ENCODE measurements at places on chromosomes 16 and 17.

DNA sequence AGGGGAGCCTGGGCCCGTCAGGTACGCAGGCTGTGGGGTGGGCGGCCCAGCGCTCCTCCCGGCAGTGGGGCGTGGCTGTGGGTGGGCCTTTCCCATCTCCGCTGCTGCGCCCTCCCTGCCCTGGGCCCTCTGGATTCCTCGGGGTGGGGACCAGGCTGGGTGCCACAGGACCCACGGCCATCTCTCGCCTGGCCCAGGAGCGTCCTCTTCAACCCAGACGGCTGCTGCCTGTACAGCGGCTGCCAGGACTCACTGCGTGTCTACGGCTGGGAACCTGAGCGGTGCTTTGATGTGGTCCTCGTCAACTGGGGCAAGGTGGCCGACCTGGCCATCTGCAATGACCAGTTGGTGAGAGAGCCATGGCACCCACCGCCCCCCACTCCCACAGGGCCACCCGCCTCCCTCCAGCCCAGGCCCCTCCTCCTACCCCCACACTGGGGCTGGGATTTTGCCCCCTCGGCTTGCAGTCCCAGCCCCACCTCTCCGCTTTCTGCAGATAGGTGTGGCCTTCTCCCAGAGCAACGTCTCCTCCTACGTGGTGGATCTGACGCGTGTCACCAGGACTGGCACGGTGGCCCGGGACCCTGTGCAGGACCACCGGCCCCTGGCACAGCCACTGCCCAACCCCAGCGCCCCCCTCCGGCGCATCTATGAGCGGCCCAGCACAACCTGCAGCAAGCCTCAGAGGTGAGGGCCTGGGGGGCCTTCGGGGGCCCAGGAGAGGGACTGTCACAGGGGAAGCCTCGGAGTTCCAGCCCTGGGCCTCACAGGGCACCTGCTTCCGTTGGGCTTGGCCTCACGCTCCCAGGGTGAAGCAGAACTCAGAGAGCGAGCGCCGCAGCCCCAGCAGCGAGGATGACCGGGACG lies 17.2 kb downstream of the KATNB1 start:
- peak; percentile 7 for DNase-seq

DNA sequence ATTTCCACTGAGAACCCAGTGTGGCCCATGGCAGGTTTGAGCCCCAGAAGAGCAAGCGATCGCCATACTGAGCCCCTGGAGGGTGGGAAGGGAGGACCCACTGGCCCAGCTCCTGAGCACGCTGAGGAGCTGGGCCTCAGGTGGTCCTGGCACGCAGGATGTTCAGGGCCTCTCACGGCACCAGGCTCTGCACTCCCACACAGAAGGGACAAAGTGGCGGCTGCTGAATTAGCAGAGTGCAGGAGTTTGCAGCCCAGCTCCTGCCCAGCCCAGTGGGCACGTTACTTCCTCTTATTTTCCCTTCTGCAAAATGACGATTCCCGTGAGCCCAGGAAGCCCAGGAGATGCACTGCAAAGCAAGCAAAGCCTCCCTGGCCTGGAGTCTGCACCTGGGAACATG lies 42.3 kb upstream of the MTSS2 start:
- no peak for DNase-seq

- DNase-seq, result no peak
Observed at GRCh38 chr17:40072735-40073346, 10.1 kb downstream of the THRA start.

- DNase-seq, result no peak
Observed at GRCh38 chr17:32490101-32490482, 3.3 kb downstream of the CDK5R1 start.

GRCh38 chr16:65959983-65960382 lies 406.5 kb upstream of the CDH5 start:
- DNase-seq, result no peak

DNA sequence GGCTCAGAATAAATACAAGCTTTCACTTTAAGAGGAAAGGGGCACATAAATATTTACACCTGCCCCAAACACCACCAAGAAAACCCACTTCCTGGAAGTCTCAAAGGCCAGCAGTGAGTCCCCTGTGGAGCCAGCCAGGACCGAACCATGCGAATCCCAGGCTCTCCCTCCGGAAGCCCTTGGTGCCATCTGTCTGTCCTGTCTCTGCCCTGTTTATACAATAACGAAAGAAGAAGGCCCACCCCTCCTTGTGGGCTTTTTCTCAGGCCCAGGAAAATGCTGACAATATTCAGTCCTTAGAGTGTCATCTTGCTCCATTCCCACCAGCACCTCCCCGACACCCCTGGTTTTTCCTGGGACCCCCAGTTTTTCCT lies 3.6 kb upstream of the SLC6A4 start:
- no peak for DNase-seq

- DNase-seq, result no peak
Observed at GRCh38 chr17:63116967-63117830, 151.2 kb downstream of the TANC2 start.

DNA sequence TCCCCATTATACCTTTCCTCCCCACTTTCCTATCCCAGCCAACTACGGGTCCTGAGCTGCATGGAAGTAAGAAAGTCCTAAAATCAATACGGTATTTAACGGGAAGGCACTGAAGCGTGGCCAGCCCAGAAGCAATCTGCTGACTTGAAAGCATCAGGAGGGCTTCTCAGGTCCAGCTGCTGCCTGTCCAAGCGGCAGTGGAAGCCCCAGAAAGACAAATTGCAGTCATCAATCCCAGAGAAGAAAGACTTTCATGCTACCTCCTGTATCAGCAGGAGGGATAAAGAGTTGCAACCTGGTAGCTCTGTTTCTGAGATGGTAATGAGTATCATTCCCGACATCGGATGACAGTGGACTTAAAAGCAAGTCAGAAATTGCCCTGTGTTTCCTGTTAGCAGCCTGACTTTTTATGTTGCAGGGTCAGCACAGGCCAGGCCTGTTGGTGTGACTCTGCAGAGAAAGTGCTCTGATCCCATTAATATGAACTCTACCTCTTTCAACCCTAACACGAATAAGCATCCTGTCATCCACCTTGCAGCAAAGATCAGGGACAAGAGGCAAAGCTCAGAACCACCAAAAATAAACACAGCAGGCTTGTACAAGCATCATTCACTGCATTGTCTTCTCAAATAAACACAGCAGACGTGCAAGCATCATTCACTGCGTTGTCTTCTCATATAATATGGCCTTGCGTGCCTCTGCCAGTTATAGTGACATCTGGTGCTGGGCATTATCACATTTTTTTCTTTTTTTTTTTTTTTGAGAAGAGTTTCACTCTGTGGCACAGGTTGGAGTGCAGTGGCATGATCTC lies 358.6 kb upstream of the CDH11 start:
- DNase-seq, result no peak

DNA sequence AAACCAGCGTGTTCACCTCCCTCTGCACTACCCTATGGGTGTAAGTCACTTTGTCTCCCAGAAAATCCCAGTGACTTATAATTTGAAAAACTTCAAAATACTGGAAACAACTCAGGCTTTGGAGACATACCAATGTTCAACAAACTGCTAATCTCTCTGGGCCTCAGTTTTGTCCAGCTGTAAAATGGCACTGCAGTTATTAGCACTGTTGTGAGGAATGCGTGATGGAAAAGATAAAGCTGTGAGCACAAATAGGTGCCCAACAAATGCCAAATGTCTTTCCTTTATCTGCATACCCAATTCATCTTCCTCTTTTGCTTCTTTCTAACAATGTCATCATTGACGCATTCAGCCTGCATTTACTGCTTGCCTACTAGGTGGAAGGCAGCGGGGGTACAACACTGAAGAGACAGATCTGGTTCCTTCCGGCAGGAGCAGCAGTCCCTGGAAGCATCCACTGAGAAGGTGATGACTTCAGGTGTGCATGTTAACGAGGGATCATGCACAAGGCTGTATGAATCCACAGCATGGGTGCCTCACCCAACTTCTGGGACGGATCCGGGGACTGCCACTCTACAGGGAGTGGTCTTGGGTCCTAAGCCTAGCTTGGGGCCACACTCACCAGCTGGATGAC lies 63.4 kb downstream of the CYTH1 start:
- DNase-seq, result no peak

GRCh38 chr17:81479175-81480071 lies 33.2 kb downstream of the ACTG1 start:
- no peak for DNase-seq

DNA sequence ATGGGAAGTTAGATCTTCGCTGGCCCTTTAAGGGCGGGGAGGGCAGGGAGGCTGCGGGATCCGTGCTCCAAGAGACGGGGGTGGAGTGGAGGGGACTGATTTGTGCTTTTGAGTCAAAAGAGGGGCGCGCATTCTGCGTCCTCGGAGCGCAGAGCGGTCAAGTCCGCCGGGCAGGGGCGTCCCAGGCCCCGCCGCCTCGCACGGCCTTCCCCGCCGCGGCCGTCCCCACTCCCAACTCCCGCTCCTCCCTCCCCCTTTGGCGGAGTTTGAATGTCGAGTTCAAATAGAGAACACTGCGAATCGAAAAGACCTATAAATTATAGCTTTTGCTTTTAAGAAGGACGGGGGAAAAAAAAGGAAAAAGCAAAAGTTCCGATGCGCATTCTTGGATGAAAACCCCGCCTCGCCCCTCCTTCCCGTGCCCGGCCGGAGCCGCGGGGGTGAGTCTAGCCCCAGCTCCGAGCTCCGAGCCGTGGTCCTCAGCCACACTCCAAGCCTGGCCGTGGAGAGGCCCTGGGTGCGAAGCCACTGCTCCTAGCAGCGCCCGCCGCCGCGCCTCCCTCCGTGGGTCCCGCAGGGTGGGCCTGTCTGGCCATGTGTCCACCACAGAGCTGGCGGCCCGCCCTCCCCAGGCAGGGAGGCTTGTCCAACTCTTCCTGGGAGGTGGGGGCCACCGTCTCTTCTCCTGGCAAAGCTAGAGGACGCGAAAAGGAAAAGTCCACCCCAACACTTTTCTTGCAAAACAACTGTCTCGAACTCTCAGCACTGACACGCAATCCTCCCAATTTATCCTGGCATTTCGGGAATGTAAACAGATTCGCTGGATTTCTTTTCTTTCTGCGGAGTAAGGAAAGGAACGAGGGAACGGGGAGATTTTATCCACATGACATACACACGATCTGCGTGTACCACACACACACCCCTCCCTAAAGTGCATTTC lies 3.6 kb downstream of the CBX8 start:
- no peak for DNase-seq

DNA sequence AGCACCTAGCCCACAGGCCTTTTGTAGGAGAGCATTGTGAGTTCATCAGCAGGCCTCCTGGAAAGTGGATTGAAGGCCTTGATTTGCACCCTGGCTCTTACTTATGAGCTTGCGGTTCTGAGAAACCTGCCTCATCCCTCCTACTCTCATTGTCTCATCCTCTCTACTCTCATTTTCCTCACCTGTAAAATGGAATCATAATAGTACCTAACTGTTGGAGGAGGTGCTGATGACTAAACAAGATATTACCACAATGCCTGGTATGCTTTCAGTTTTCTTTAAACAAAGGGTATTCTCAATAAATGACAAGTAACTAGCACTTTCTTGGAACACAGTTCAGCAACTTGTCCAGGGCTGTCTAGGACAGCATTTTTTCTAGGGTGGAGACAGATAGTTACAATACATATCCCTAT lies 243.1 kb upstream of the MAF start:
- DNase-seq, result no peak

DNA sequence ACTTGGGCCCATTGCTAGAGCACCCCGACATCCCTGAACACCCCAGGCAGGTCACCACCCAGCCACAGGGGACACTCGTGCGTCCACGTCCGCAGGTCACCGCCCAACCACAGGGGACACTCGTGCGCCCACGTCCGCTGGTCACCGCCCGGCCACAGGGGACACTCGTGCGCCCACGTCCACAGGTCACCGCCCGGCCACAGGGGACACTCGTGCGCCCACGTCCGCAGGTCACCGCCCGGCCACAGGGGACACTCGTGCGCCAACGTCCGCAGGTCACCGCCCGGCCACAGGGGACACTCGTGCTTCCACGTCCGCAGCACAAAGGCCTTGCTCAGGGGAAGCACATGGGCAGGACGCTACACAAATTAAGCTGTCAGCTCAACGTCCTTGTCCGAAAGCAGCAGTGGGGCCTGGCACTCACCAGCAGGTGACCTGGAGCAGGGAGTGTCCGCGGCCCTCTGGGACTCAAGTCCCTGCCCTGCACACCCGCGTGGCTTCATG lies 17.7 kb downstream of the GALNS start:
- DNase-seq, result no peak

GRCh38 chr16:30914830-30915229 lies 8.5 kb upstream of the FBXL19 start:
- DNase-seq, result no peak

- no peak for DNase-seq
Observed at GRCh38 chr16:16006650-16007049, 57.2 kb downstream of the ABCC1 start.

DNA sequence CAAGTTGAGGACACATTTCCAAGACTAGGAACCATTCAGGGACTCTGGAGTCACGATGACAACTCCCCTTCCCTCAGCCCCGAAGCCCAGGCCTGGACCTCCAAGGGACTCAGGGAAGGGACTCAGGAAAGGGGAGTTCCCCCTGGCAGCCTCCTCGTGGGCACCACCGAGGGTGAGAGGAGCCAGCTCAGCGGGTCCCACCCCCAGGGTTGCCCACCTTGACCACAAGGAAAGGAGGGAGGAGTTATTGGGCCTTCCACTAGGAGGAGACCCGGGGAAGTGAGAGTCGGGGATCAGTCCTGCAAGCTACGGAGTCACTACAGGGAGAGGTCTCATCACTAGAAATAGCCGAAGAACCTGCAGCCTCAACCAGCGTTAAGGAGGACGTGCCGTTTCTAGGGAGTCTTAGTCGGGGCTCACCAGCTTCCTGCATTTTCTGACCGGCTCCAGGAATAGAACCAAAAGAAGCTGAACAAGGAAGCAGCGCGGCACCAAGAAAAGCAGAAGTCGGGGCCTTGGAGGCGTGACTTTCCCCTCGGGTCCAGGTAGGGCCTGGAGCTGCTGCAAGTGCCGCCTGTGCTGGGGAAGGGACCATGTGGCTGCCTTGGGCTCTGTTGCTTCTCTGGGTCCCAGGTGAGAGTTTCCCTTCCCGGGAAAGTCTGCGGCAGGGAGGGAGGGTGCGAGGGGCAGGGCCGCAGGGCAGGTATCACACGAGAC lies at the start of gene CD300A:
TSS of gene CD300A (plus strand) at position 524 of the 717 bp plus-strand sequence. CDS start at position 594, 70 bp downstream.
- DNase-seq, result peak; percentile 55

Data from left ventricle myocardium inferior (tissue), 1 donor.